ENCODE measurements at places on chromosomes 2 and 18.

DNA sequence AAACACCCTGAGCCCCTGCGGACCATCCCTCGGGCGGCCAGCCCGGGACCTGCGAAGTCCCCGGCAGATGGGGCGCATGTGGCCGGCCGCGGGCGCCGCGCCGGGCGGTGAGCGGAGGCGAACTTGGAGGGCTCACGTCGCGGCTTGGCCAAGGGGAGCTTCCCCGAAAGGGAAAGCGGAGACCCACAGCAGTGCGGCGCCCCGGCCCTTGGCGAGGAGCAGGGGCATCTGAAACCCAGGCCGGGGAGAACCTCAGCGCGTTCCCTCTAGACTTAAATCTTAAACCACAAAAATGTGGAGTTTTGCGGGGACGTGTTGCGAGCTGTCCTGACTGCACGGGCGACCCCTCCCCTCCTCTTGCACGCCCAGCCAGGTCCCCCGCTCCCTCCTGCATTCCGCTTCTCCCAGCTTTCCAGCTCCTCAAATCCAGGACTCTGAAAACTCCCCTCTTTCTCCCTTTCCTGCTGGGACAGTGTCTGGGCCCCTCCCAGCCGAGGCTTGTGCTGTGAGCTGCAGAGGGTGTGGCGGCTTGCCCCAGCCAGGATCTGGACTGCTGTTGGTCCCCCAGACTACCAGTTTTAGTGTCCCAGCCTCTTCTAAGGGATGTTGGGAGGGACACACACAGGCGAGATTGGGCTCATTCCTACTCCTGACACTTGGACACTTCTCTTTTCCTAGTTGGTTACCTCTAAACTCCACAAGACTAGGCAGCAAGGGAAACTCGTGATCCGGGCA, 1.3 kb downstream of the FMNL2 start:
- DNase-seq = peak; percentile 35

DNA sequence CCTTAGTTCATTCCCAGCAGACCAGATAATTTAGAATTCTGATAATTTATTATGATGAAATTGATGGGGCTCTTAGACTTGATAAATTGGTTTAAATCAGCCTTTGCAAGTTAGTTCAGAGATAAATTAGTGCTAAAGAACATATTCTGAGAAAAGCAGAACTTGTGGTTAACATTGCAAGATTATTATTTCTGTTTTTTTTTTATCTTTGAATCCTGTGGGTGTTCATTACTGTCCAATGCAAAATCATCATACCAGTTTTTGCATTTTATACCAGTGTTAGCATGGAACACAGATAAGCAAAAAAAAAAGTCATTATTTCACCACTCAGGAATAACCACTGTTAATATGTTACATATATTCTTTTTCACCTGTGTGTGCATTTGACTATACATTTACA, 9.1 kb downstream of the SEPTIN2 start:
- no peak for DNase-seq

- DNase-seq = no peak
Observed at GRCh38 chr2:220336771-220337170, 709.3 kb downstream of the SLC4A3 start.

DNA sequence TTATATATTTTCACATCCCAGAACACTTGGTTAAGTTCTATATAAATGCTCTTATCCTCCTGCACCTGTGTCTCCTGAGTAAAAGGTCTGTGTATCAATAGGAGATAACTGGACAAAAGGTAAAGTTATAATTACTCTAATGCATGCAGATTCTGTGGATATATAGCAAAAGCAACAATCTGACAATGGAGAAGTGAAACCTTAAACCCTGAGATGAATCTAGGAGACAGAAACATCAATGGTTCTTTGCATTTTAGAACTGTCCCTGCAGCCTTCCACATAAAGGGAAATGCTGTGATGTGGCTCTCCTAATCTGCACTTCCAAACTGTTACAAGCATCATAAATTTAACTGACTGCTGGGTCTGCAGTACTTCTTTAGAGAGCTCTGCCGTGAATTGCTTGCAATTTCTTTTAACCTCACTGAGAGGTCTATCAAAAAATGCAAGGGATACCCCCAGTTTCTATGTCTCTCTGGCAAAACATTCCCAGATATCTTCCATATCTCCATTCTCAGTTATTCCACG, 42.8 kb upstream of the FSIP2 start:
- no peak for DNase-seq

GRCh38 chr2:131105950-131106801, 1.0 kb downstream of the PLEKHB2 start:
- no peak for DNase-seq

- DNase-seq = no peak
Observed at GRCh38 chr2:189338115-189338514, 103.2 kb upstream of the WDR75 start.

GRCh38 chr2:10478916-10479315, 30.8 kb upstream of the ODC1 start:
- no peak for DNase-seq

DNA sequence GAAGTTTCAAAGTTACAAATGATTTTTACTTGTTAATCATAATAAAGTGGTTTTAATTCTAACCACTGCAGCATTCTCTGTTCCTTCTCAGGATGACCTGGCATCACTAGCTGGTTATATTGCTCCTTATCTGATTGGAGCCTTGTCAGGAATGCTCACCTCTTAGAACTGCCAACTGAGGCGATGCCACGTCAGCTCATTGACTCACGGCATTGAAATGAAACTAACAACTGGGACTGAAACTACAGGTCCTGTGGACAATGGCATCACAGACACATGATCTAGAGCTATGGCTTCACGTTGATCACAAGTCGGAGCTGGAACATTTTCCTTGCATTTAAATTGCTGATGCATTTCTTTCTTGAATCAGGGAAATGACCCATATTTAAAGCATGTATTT, 54.9 kb upstream of the MAP2 start:
- DNase-seq = no peak

DNA sequence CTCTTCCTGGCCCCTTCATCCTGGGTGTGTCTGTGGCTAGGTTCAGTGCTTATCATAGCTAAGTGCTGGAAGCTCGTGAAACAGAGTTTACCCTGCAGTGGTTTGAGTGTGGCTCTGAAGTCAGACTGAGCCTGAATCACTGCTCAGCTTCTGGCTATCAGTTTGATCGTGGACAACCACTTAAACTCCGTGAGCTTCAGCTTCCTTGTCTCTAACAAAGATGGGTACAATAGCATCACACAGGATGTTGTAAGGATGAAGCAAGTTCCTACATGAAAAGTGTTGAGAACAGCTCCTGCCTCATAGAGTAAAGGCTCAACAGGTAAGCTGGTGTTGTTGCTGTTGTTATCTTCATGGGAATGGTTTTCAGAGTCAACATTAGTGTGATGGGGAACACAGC, 210.3 kb downstream of the CLIP4 start:
- DNase-seq = no peak

- no peak for DNase-seq
Observed at GRCh38 chr18:4808891-4809290, 353.8 kb upstream of the DLGAP1 start.

DNA sequence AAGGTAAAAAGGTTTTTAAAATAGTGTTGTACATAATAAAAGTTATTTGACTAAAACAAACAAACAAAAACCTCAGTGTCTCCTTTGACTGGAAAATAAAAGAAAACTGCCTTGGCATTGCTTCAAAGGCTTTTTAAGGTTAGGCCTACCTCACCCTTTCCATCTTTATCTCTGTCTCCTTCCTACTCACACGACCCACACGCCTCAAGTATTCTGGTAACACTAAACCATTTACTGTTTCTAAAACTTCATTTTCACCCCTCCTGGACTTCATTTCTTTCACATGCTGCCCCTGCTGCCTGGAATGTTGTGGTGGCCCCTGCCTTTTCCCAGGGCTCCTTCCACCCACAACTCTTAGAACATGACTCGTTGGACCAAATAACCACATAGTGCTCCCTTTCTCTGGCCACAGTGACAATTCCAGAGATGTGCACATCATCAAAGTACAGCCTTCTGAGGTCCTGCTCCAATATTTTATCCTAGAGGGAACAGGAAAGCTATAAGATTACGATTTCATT, 54.0 kb downstream of the ERBB4 start:
- no peak for DNase-seq

DNA sequence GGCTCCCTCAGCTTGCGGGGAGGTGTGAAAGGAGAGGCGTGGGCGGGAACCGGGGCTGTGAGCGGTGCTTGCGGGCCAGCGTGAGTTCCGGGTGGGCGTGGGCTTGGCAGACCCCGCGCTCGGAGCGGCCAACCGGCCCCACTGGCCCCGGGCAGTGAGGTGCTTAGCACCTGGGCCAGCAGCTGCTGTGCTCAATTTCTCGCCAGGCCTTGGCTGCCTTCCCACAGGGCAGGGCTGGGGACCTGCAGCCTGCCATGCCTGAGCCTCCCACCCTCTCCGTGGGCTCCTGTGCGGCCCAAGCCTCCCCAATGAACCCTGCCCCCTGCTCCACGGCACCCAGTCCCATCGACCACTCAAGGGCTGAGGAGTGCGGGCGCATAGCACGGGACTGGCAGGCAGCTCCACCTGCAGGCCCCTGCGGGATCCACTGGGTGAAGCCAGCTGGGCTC, 48.2 kb downstream of the RNF138 start:
- DNase-seq = no peak

DNA sequence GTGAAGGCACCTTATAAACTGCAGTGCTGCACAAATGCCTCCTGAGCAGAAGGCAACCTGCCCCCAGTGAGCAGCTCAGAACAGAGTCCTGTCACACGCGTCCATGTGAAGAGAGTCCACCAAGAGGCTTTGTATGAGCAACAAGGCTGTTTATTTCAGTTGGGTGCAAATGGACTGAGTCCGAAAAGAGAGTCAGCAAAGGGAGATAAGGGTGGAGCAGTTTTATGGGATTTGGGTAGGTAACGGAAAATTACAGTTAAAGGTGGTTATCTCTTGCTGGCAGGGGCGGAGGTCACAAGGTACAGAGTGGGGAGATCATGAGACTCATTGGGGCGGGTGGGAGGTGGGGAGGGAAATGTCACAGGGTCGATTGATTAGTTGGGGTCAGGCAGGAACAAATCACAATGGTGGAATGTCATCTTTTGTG, 53.4 kb upstream of the RALBP1 start:
- no peak for DNase-seq

- DNase-seq = no peak
Observed at GRCh38 chr2:159051661-159052060, 83.2 kb downstream of the TANC1 start.

- no peak for DNase-seq
Observed at GRCh38 chr2:12796657-12797056, 79.9 kb downstream of the TRIB2 start.

DNA sequence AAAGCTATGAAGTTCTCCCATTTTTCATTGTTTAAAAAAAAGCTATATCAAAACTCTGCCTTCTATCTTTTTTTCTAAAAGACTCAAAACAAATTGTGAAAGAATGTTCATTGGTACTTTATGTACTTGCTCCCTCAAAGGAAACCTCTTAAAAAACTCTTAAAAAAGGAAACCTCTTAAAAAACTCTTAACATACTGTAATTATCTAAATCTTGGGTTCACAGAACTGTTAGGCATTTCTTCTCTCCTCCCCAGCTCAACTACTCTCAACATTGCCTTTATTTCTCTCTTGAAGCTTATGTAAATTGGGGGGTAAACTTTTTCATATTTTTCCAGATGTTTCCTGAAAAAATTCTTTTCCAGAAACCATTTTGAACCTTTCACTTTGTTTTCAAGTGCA, 330.5 kb upstream of the SLC39A10 start:
- no peak for DNase-seq

- no peak for DNase-seq
Observed at GRCh38 chr2:85547089-85547858, 8.3 kb downstream of the MAT2A start.

DNA sequence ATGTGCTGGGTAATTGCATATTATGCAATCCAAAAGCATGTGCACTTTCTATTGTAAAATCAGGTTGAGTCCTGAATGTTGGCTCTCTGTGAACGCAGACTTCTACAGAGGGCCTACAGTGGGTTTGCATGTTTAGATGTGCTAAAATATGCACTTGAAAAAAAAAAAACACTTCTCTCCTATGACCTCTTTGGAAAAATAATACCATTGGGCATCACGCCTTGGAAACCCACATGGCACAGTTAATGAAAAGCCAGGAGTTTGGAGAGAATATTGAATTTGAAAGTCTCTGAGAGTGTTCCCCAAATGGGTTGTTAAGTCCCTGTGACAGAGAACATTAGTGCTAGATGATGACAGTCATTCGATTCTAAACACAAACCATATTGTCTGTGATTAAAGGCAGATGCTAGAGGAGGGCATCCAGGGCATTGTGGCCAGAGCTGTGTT, 710.4 kb upstream of the PIK3C3 start:
- DNase-seq = no peak

- peak; percentile 31 for DNase-seq
Observed at GRCh38 chr2:239273280-239274234, 127.3 kb downstream of the HDAC4 start.

- peak; percentile 28 for DNase-seq
Observed at GRCh38 chr2:105768961-105769452, 24.3 kb downstream of the NCK2 start.

DNA sequence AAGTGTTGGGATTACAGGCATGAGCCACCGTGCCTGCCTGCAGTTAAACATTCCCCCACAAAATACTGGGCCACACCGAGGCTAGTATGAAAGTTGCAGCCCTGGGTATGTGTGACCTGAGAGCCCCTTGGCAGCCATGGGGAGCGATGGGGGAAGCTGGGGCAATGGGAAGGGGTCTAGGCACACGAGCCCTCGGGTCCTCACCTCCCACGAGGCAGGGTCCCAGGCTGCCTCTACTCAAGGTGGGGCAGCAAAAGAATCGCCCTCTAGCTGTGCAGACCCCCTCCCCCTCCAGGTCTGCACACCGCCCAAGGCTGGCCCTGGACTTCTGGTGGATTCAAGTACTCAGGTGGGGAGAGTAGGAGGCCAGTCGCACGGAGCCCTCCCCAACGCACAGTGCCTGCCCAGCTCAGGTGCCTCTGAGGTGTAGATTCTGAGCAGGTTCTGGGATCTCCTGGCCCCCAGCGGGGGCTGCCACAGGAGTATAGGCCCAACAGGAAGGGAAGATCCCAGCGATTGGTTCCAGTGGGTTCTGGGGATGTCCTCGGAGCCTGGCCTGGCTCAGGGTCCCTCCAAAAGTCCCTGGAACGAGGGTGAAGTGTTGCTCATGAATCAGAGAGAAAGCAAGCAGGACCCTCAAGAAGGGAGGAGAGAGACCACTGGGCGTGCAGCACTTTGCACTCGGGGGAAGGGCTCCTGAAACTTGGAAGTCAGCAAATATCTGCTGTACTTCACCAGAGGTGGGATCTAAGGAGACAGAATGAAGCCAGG, 2.6 kb downstream of the GPR35 start:
- no peak for DNase-seq

DNA sequence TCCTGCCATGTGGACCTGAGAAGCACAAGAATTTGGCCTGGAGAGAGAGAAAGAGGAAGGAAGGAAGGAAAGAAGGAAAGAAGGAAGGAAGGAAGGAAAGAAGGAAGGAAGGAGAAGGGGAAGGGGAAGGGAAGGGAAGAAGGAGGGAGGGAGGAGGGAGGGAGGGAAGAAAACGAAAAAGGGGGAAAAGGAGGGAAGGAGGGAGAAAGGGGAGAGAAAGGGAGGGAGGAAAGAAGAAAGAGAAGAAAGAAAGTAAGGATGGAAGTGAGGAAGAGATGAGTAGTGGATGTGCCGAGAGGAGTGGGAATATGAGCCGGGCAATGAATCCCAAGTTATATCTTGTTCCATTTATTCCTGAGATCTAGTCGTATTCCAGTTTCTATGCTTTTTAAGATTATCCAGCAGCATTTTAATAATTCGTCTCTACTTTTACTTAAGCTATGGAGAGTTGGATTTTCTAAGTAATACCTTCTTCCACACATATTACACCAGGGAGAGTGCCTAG, 247.8 kb downstream of the TDRD15 start:
- no peak for DNase-seq

GRCh38 chr2:156490466-156490840, 54.3 kb downstream of the GPD2 start:
- no peak for DNase-seq

Measured in activated naive CD8-positive, alpha-beta T cell treated with anti-CD3 and anti-CD28 coated beads, Interleukin-2, amount 10 ng/mL, durations not matched to agents 7 days and 5 days (primary cell).